ENCODE measurements at places on chromosomes 3 and 15.

DNA sequence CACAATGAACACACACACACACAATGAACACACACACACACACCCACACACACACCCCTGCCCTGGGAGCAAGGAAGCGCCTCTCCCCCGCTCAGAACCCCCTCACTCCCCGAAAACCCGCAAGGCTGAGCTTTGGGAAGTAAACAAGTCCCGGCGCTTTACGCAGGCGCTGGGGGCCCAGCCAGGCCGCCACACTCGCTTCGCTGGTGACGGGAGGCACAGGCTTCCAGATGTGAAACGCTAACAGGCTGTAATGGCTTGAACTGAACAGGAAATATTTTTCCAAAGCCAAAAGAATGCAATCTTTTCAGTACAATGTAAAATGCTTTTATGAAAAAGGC lies 122.7 kb upstream of the IGF1R start:
- no peak for DNase-seq

- no peak for DNase-seq
Measured at GRCh38 chr15:100925480-100925879, 6.3 kb downstream of the LRRK1 start.

DNA sequence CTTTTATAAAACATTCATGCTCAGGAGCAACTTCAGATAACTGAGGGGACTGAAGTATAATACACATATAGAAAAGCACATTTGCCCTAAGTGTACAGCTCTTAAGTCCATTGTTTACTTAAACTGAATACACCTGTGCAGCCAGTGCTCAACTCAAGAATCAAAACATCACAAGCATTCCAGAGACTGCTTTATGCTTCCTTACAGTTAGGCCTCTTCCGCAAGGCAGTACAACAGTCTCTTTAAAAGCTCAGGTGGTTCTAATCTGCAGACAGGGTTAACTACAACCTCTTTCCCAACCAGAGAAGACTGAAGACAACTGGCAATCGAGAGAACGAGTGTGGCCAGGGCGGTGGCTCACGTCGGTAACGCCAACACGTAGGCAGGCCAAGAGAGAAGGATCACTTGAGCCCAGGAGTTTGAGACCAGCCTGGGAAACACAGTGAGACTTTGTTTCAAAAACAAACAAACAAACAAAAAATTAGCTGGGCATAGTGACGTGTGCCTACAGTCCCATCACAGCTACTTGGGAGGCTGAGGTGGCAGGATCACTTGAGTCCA lies 16.9 kb downstream of the MCCC1 start:
- DNase-seq, result no peak

- no peak for DNase-seq
Measured at GRCh38 chr3:71384837-71385716, 198.5 kb downstream of the FOXP1 start.

- no peak for DNase-seq
Measured at GRCh38 chr3:160671231-160671630, 5.7 kb upstream of the ARL14 start.

GRCh38 chr3:79202471-79203143 lies 565.2 kb downstream of the ROBO1 start:
- no peak for DNase-seq

- DNase-seq, result no peak
Measured at GRCh38 chr3:50289130-50289529, 3.1 kb downstream of the IFRD2 start.

- no peak for DNase-seq
Measured at GRCh38 chr15:73802431-73803041, 49.4 kb upstream of the INSYN1 start.
